ENCODE measurements at places on chromosomes 4 and X.

DNA sequence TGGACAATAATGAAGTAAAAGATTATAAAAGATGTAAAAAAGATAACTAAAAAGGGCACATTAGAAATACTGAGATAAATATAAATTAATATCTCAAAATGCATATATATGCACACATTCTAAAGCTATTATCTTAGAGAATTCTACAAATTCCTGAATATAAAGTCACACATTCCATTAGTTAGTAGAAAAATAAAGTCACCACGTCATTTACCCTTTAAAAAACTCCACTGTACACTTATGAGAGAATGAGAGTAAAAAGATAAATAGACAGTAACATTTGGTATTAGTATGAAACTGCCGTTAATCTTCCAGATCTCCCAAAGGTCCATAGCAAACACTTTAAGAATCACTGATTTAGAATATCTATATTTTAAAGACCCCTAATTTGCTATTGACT, 67.2 kb upstream of the IL15 start:
- no peak for DNase-seq

DNA sequence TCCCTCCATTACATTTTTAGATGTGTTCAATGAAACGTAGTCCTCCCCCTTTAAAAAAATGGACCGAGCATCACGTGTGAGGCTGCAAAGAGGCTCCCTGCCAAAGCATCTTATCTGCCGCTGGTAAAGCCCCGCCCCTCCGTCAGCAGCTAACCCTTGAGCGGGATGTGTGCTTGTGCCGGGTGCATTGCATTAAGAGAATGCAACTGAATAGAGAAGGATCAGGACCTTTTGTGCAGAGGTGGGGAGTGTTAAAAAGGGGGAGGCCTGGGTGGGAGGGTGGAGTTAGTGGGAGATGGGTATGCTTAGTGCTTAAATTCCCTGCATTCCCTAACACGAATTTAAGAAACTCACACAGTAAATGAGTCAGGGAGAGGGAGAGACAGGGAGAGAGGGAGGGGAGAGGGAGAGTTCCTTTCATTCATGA, 66.0 kb downstream of the TBL1X start:
- peak; percentile 51 for DNase-seq

DNA sequence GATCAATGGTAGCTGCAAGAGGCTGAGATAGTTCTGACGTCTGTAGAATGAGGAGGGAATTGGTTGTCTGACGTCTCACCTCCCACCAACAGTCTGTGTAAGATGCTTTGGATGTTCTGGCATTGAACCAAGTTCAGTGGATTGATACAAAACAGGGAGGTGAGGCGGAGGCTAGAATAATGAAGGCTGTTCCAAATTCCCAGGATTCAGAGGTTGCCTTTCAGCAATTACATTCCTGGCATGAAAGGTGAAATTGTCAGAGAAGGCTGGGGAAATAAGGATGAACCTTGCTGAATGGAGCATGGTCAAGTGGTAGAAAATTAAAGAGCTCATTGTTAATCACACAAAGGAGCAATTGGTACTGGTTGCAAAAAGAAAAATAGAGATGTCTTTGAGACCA, 241.6 kb downstream of the FBXW7 start:
- no peak for DNase-seq

DNA sequence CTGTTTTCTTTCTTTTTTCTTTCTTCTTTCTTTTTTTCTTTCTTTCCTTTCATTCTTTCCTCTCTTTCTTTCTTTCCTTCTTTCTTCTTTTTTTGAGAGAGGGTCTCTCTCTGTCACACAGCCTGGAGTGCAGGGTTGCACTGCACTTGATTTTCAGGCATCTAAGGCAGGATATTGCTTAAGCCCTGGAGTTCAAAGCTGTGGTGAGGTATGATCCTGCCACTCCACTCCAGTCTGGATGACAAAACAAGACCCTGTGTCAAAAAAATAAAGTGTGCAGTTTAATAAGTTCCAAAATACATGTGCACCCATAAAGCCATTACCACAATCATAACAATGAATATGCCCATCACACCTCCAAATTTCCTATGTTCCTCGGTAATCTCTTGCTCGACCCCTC, 10.6 kb upstream of the ZNF718 start:
- no peak for DNase-seq

GRCh38 chr4:140743194-140743931, 12.8 kb downstream of the TBC1D9 start:
- no peak for DNase-seq

DNA sequence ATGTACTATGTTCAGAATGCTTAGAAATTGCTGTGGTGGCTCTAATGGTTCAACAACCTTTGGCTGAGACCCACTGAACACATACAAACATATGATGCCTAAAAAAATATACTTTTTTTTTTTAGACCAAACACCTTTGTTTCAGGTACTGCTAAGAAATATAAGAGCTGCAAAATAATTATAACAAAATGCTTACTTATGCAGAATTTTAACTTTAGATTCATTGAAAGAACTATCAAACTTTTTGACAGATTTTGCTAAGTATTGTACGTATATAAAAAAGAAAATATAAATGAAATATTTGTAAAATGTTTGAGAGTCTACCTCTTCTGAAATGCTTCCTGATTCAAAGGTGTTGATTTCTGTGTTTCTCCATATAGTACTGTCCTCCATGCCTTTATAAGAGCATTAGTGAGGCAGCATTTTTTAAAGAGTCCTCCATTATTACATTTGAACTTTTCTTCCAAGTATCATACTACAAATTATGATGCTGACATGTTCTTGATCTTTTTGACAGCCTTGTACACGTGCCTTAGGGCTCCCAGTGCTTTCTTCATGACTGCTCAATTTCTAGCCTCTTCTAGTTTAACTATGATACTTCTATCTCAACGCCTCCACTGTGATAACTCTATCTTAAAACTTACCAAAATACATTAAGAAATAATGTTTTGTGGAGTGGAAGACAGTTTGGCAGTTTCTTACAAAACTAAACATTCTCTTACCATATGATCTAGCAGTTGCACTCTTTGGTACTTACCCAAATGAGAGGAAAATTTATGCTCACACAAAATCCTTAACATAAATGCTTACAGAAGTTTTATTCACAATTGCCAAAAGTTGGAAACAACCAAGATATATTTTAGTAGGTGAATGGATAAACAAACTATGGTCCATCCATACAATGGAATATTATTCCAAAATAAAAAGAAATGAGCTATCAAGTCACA, 212.2 kb upstream of the MAB21L2 start:
- no peak for DNase-seq

DNA sequence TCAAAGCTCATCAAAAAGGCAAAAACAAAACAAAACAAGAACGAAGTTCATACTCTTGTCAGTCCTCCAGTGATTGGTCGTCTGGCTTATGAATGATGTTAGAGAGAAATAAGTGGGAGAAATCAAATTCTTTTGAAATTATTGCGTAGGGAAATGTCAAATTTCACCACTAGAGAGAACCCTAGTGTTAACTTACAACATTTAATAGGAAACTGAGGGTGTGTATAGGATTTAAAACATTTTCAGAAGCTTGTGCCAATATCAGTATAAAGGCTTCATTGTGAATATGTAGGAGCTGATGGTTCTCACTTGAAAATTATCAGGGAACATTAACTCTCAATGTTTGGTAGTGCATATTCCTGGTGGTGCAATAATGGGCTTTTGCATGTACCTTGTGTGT, 17.4 kb downstream of the ADH6 start:
- DNase-seq, result no peak

DNA sequence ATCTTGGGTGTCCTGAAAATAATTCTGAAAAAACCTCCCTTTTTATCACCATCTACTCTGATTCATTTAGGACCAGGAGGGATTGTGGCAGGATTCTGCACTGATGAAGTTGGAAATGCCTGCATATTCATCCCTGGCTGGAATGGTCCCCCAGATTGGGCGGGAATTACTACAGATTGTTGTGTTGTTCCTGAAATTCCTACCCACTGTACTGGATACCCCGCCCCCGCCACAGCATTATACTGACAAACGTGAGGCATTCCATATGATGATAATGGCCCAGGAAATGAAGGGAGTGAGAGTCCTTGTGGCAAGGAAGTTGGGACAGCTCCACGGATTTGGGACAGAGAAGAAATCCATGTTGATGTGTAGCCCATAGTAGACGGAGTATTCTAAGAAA, 15.2 kb upstream of the FAM120C start:
- DNase-seq, result no peak

GRCh38 chr4:122663814-122664610, 43.1 kb upstream of the IL21 start:
- DNase-seq, result no peak

- no peak for DNase-seq
These were observed 1.7 kb upstream of the BGN start for GRCh38 chrX:153493085-153493484.

DNA sequence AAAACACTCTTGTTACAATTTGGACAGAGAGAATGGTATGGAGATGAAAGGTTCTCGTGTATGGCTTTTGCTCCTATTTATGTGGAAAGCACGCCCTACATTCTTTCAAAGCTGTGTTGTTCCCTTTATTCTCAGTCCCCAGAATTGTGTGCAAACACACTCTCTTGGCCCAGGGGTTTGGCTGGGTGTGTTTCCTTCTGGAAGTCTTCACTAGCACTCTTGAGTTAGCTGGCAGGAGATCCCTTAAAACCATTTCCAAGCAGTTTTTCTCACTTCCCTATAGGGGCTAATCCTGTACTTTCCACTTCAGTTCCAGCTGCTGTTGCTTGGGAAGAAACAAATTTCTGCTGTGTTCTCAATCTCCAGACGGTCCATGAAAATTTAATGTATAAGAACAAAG, 35.1 kb downstream of the FHL1 start:
- DNase-seq, result no peak

DNA sequence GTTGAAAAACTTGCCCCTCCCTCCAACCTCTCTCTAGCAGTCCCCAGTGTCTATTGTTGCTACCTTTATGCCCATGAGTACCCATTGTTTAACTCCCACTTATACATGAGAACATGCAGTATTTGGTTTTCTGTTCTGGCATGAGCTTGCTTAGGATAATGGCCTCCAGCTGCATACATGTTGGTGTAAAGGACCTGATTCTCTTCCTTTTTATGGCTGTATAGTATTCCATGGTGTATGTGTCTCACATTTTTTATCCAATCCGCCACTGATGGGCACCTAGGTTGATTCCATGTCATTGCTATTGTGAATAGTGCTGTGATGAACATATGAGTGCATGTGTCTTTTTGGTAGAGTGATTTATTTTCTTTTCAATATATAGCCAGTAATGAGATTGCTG, 50.0 kb upstream of the GPC4 start:
- no peak for DNase-seq

DNA sequence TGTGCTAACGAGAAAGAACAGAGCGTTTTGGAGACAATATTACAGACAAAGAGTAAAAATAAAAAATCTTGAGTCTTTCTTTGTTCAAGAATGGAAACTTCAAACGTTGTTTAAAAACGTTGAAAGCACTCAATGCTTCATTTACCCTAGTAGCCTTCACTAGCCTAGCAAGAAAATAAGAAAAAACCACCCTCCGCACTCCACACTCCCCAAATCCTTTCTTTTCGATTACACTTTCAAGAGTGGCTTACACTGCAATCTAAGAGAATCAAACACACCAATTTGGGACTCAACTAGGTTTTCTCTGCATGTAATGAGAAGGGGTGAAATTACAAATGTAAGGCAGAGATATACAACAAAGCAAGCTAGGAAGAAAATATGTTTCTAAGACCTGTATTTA, 4.7 kb downstream of the TMSB4X start:
- DNase-seq, result no peak

DNA sequence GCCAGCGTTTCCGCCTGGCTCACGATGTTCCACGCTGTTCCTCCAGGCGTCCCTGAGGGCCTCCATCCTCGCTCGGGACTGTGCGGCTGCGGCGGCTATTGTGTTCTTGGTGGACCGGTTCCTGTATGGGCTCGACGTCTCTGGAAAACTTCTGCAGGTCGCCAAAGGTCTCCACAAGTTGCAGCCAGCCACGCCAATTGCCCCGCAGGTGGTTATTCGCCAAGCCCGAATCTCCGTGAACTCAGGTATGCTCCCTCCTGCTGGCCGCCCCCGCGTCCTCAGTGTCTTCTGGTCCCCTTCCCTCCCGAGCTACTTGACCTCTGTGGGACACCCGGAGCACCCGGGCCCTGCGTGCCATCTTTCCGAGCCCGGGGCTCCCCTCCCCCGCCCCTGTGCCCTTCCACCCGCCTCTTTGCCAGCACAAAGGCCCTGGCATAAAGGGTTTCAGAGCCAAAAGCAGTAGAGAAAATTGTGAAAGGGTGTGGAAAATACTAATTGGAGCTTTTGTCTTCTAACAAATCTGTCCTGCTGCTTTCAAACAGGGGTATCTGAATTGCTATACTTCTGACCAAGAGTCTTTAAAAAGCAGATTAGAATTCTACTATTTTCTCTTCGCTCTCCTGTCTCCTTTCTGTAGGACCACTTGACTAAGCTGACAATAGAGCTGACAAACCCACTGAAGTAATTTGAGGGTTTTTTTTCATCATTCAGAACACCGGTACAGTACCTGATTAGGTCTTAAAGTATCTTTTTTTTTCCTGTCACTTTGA, 104.0 kb downstream of the NEUROG2 start:
- DNase-seq, result no peak

GRCh38 chr4:100417565-100417964, 100.3 kb downstream of the EMCN start:
- no peak for DNase-seq
